Sigmoid colon (tissue), 7 donors: ENCODE measurements at places on chromosomes 6 and 20. TPM values are rescaled to one million over a fixed set of nuclear protein-coding genes. Genes with fewer than 3 reads are reported as not detected.

- no peak overlapping the region for H3K4me3 ChIP-seq
- no peak for DNase-seq
- H3K27ac ChIP-seq = no peak overlapping the region
These were observed 9.9 kb downstream of the SMOC2 start for GRCh38 chr6:168450917-168451316.

DNA sequence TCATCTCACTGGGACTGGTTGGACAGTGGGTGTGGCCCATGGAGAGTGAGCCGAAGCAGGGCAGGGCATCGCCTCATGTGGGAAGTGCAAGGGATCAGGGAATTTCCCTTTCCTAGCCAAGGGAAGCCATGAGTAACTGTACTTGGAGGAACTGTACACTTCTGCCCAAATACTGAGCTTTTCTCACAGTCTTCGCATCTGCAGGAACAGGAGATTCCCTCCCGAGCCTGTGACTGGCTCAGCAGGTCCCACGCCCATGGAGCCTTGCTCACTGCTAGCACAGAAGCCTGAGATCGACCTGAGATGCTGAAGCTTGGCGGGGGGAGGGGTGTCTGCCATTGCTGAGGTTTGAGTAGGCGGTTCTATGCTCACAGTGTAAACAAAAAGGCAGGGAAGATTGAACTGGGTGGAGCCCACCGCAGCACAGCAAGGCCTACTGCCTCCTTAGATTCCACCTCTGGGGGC is 10.4 kb upstream of the CALHM5 start:
- no peak overlapping the region for H3K27ac ChIP-seq
- H3K36me3 ChIP-seq = no peaks in the 10 kb centered on the region
- H3K4me3 ChIP-seq = no peak overlapping the region
- no peak for DNase-seq
- no peaks in the 10 kb centered on the region for H3K27me3 ChIP-seq

Gene HLA-DQA1
- 0.16 TPM for total RNA-seq

DNA sequence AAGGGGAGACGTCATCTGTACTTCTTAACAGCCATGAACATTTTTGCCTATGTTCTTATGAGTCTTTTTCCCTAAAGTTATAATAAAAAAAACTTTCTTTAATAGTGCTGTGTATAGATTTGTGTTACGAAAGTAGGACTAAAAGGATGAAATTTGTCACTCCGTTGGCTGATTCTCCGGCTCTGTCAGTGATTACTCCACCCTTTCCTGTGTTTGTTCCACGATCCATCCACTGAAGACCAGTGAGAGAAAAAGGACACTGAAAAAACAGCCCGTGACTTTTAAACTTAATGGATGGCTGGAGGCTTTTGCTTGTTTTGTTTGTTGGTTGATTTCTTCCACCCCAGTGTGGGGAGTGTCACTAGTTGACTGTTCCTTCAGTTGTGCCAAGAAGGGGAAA is 232.0 kb upstream of the NOX3 start:
- no peak overlapping the region for H3K27ac ChIP-seq
- no peak overlapping the region for H3K4me3 ChIP-seq
- no peak for DNase-seq
- H3K4me1 ChIP-seq = no peaks in the 10 kb centered on the region

- H3K4me1 ChIP-seq = peaks cover 7% of the 10 kb centered on the region
- no peak for DNase-seq
- H3K27me3 ChIP-seq = no peaks in the 10 kb centered on the region
- no peaks in the 10 kb centered on the region for H3K36me3 ChIP-seq
- H3K27ac ChIP-seq = no peak overlapping the region
These were observed 88.9 kb downstream of the HIVEP2 start for GRCh38 chr6:142855893-142856623.

- no peak overlapping the region for H3K27ac ChIP-seq
- H3K4me3 ChIP-seq = no peak overlapping the region
- peaks cover 19% of the 10 kb centered on the region for H3K36me3 ChIP-seq
- DNase-seq = no peak
- H3K27me3 ChIP-seq = no peaks in the 10 kb centered on the region
- H3K4me1 ChIP-seq = no peaks in the 10 kb centered on the region
These were observed 77.6 kb downstream of the POPDC3 start for GRCh38 chr6:105102186-105102585.

- H3K36me3 ChIP-seq = no peaks in the 10 kb centered on the region
- no peak overlapping the region for H3K27ac ChIP-seq
- DNase-seq = no peak
- H3K27me3 ChIP-seq = no peaks in the 10 kb centered on the region
These were observed 12.1 kb upstream of the PDYN start for GRCh38 chr20:2005831-2006426.

GRCh38 chr6:13470238-13471140 is 16.9 kb downstream of the GFOD1 start:
- H3K36me3 ChIP-seq = peaks cover 5% of the 10 kb centered on the region
- DNase-seq = no peak
- H3K4me1 ChIP-seq = no peaks in the 10 kb centered on the region
- no peak overlapping the region for H3K27ac ChIP-seq
- no peak overlapping the region for H3K4me3 ChIP-seq

- DNase-seq = no peak
- H3K36me3 ChIP-seq = peaks cover 27% of the 10 kb centered on the region
- H3K4me3 ChIP-seq = no peak overlapping the region
These were observed 53.8 kb downstream of the PHF3 start for GRCh38 chr6:63689421-63689820.

Gene CAGE1
- not detected for total RNA-seq

GRCh38 chr6:24125980-24126379 is at the start of gene NRSN1:
TSS of gene NRSN1 (plus strand) at chr6:24126215. CDS start at chr6:24134328, 8,113 bp downstream.
- no peaks in the 10 kb centered on the region for H3K4me1 ChIP-seq
- no peak for DNase-seq
- H3K27ac ChIP-seq = no peak within 1 kb of the TSS
- H3K4me3 ChIP-seq = no peak within 1 kb of the TSS
- H3K27me3 ChIP-seq = no peaks in the 10 kb centered on the region
- no peaks in the 10 kb centered on the region for H3K36me3 ChIP-seq

DNA sequence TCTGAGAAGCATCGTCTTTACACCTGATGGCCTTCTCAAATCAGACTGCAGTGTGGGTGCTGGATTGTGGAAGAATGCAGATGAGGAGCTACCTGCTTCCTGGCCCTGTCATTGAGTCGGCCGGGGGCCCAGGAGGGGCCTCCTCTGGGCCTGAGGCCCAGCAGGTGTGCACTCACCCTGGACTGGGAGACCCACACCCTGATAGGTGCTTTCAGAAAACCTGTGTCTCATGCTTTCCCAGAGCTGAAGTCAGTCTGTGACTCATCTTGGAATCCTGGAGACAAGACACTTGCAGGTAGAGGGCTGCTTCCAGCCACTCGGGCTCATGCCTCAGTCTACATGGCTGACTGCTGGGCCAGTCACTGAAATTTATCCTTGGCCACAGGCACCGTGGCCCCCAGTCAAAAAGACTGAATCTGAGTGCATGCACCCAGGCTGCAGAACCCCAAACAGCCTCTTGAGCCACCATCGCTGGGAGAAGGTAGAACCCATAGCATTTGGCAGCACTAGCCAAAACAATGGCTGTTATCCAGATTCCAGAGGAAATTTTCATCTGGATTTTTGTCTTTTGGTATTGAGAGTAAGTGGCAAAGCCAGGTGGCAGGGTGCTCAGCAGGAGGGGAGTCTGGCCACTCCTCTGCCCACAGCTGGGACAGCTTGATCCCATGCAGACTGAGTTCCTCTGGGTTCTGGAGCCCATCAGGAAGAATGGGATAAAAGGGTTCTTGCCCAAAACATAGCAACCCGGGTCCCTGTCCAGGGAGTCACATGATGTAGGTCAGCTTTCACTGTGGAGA is 182.0 kb upstream of the CST7 start:
- DNase-seq = no peak
- no peak overlapping the region for H3K27ac ChIP-seq
- no peaks in the 10 kb centered on the region for H3K27me3 ChIP-seq
- H3K4me3 ChIP-seq = no peak overlapping the region
- no peaks in the 10 kb centered on the region for H3K36me3 ChIP-seq
- no peaks in the 10 kb centered on the region for H3K4me1 ChIP-seq

- H3K27ac ChIP-seq = no peak overlapping the region
- no peaks in the 10 kb centered on the region for H3K36me3 ChIP-seq
- H3K4me1 ChIP-seq = no peaks in the 10 kb centered on the region
- H3K4me3 ChIP-seq = no peak overlapping the region
These were observed 84.3 kb upstream of the NRN1 start for GRCh38 chr6:6090861-6091607.

Gene ACTL10
- total RNA-seq = 0.54 TPM

- no peaks in the 10 kb centered on the region for H3K36me3 ChIP-seq
- H3K4me3 ChIP-seq = no peak overlapping the region
- no peak overlapping the region for H3K27ac ChIP-seq
- no peaks in the 10 kb centered on the region for H3K27me3 ChIP-seq
- no peak for DNase-seq
- H3K4me1 ChIP-seq = peaks cover 2% of the 10 kb centered on the region
These were observed 174.1 kb downstream of the NRN1 start for GRCh38 chr6:5832668-5833067.

GRCh38 chr20:49312661-49313060 is 34.8 kb upstream of the ZNFX1 start:
- H3K36me3 ChIP-seq = no peaks in the 10 kb centered on the region
- no peak for DNase-seq
- H3K4me1 ChIP-seq = no peaks in the 10 kb centered on the region

DNA sequence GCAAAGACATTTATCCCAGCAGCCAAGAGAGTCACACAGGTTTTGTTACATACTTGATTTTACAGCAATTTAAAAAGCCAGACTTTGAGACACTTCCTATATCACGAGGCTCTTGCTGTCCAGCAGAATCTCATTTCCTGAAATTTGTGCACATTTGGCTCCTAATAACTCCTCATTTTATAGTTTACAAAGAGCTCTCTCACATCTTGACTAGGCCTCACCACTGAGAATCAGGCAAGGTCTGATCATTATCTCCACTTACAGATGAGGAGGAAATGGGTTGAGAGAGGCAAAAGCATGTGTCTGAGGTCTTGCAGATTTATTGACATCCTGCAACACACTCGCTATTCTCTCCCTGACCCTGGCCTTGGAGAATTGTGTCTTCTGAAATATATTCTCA is 426.8 kb downstream of the MAFB start:
- H3K4me3 ChIP-seq = no peak overlapping the region
- no peaks in the 10 kb centered on the region for H3K27me3 ChIP-seq
- no peaks in the 10 kb centered on the region for H3K36me3 ChIP-seq
- no peak for DNase-seq
- no peak overlapping the region for H3K27ac ChIP-seq

DNA sequence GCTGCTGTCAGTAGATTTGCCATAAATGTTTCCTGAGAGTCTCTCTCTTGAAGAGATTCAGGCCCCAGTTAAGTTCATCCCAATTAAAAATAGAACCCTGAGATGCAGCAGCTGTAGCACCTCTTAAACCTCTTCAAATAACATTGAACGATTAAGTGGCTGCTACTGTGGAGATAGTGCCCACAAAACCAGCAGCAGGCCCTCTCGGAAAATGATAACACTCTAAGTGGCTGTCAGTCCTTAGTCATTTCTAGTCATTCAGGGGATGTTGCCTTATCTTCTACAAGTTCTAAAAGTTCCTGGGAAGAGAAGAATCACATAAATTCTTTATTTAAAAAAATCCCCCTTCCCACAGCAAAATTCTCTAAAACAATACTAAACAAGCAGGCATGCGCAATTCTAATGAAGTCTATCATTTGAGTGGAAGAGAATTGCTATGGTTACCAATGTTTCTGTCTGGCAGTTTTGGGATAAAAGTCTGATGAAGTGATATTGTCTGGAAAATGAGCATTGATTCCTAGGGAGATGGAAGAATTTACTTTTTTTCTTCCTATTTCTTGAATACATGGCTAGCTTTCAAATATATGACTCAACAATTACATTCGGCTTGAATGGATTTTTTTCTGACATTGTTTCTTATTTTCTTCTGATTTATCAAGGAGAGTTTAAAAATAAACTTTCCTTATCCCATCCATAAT is 131.9 kb downstream of the TRMT11 start:
- DNase-seq = no peak
- H3K4me1 ChIP-seq = no peaks in the 10 kb centered on the region
- no peaks in the 10 kb centered on the region for H3K36me3 ChIP-seq
- no peaks in the 10 kb centered on the region for H3K27me3 ChIP-seq
- no peak overlapping the region for H3K4me3 ChIP-seq

- H3K27me3 ChIP-seq = no peaks in the 10 kb centered on the region
- H3K27ac ChIP-seq = no peak overlapping the region
- H3K4me3 ChIP-seq = no peak overlapping the region
- no peaks in the 10 kb centered on the region for H3K36me3 ChIP-seq
- no peaks in the 10 kb centered on the region for H3K4me1 ChIP-seq
These were observed 130.3 kb downstream of the OPRM1 start for GRCh38 chr6:154169193-154169847.

Gene UBR2
- 33.2 TPM for total RNA-seq

Gene SLC22A7
- total RNA-seq = not detected

GRCh38 chr6:142913036-142913510 is 31.9 kb downstream of the HIVEP2 start:
- H3K36me3 ChIP-seq = no peaks in the 10 kb centered on the region
- no peak for DNase-seq
- no peaks in the 10 kb centered on the region for H3K27me3 ChIP-seq
- H3K4me1 ChIP-seq = no peaks in the 10 kb centered on the region
- no peak overlapping the region for H3K27ac ChIP-seq

DNA sequence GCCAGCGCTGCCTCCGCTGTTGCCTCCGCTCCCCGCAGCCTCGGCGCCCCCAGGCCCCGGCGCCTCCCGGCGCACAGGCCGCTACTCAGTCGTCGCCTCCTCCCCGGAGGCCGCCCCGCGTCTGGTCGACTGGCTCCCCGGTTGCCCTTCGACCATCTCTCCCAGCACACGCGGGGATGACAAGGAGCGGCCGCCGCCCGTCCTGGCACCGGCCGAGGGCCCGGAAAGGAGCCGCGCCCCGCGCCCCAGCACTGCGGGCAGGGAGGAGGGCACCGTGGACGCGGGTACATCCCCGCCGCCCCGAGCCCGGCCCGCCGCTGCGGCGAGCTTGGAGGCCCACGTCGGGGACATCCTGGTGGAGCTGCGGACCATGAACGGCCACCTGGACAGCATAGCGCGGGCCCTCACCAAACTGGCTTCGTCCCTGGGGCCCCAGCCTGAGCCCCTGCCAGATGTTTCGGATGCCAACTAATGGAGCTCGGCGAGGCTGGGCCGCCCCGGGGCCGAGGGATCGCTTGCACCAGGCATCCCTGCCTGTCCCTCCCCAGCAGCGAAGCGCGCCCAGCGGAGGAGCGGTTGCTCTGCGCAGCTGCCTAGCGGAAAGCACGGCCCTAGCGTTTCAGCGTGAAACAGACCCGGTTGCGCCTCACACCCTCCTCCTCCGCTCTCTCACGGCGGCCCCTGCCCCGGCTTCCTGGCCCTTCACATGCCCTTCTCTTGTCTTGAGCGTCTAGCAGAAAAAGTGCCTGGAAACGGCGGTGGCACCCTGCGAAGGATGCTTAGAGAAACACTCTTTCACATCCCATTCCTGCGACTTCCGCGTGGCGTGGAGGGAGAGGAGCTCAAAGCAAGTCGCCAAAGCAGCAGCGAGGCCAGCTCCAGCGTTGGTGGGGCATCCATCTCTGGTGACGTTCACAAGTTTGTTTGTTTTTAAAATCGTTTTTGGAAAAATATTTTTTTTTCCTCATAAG is 285.8 kb upstream of the SUPT3H start:
- H3K4me1 ChIP-seq = peaks cover 11% of the 10 kb centered on the region
- H3K27ac ChIP-seq = no peak overlapping the region
- DNase-seq = no peak
- H3K4me3 ChIP-seq = peak overlapping the region; percentile 40

- DNase-seq = no peak
- H3K27ac ChIP-seq = no peak overlapping the region
- no peaks in the 10 kb centered on the region for H3K36me3 ChIP-seq
- no peak overlapping the region for H3K4me3 ChIP-seq
These were observed 16.1 kb upstream of the LAMP5 start for GRCh38 chr20:9498322-9498721.

- H3K27me3 ChIP-seq = no peaks in the 10 kb centered on the region
- H3K4me3 ChIP-seq = no peak overlapping the region
- H3K4me1 ChIP-seq = no peaks in the 10 kb centered on the region
- no peaks in the 10 kb centered on the region for H3K36me3 ChIP-seq
These were observed 266.0 kb downstream of the SLC24A3 start for GRCh38 chr20:19478320-19478895.

Gene CALHM6
- total RNA-seq = 7.9 TPM
